ENCODE measurements at places on chromosomes 7 and 10.
A peak's percentile ranks its signal among the peaks of the same experiment; 100 is the strongest.

DNA sequence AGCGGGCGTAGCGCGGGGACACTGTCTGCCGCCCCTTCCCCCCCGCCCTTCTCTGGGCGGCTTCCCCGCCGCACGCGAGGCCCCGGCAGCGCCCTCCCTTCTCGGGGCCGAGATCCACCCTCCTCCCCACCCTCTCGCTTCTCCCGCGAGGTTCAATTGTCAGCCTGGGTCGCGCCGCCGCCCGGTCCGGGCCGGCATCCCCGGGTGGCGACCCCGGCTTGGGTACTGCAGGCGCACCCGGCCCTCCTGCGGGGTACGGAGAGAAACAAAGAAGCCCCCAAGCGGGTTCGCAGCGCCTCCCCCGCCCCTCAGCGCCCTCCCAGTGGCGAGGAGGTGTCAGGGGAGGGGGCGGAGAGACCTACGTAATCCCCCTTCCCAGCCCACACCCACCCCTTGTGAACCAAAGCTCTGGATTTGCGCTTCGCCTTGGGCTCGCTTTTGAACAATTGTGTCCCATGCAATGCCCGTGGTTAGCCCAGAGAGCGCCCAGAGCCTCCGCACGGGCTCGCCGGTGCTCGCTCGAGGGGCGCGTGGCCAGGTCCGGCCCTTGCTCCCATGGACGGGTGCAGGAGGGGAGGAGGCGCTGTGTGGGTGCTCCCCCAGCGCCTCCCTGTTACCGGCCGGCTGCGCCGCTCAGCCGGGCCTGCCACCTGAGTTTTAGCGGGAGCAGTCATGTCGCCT is 634 bp downstream of the HECW1 start:
- no peak for DNase-seq

GRCh38 chr7:116698930-116699721 is 27.1 kb downstream of the MET start:
- DNase-seq, result no peak

- DNase-seq, result peak; percentile 68
These were observed at the start of gene CH25H for GRCh38 chr10:89207181-89207800. TSS of gene CH25H (minus strand) at chr10:89207317. CDS start at chr10:89207292, 25 bp downstream.

- no peak for DNase-seq
These were observed 185.0 kb downstream of the HDAC9 start for GRCh38 chr7:18680576-18680975.

DNA sequence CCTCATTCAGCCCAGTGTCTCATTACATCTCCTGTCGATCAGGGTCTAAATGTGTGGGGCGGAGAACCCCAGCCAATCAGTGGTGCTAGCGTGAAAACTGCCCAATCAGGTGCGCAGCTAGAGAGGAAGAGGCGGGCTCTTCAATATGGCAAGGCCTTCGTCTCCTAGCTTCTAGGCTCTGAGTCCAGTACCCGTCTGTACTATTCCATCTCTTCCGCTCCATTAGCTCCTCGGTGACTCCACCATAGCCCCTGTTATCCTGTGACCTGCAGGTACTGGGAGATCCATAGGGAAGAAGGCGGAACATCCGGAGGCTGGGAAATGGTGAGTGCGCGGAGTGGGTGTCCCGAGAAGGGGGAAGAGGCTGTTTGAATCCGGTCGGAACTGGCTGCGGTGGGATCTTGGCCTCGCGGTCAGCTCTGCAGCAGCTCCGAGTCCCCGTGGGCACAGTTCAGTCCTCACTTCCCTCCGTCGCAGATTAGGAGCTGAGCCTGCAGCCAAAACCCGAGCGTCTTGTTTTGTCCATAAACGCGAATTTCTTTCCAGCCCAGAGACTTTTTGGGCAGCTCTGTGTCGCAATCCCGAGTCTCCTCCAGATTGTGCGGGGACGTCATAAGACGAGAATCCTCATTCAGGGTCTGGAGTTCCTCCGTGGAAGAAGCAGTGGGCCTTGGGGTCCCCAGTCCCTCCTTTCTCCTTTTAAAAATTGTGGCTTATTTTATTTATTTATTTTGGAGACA is at the start of gene ZNF727:
TSS of gene ZNF727 (plus strand) at position 134 of the 740 bp plus-strand sequence. CDS start at position 322, 188 bp downstream.
- peak; percentile 4 for DNase-seq

DNA sequence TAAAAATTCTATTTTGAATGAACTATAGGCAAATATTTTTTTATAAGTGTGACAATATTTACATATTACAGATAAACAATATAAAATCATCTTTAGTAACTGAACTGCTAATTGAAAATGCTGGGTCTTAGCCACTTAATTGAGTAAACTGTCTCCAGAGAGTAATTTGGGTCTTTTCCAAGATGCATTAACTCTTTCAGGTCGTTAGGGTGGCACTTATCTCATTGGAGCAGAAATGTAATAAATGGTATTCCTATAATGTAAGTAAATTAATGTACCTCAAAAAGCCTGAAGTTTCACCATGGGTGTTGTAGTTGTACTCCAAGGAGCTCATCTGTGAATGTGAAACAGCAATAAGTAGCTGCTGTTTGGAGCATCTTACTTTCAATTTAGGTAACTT is 208.5 kb downstream of the EXOC4 start:
- no peak for DNase-seq

DNA sequence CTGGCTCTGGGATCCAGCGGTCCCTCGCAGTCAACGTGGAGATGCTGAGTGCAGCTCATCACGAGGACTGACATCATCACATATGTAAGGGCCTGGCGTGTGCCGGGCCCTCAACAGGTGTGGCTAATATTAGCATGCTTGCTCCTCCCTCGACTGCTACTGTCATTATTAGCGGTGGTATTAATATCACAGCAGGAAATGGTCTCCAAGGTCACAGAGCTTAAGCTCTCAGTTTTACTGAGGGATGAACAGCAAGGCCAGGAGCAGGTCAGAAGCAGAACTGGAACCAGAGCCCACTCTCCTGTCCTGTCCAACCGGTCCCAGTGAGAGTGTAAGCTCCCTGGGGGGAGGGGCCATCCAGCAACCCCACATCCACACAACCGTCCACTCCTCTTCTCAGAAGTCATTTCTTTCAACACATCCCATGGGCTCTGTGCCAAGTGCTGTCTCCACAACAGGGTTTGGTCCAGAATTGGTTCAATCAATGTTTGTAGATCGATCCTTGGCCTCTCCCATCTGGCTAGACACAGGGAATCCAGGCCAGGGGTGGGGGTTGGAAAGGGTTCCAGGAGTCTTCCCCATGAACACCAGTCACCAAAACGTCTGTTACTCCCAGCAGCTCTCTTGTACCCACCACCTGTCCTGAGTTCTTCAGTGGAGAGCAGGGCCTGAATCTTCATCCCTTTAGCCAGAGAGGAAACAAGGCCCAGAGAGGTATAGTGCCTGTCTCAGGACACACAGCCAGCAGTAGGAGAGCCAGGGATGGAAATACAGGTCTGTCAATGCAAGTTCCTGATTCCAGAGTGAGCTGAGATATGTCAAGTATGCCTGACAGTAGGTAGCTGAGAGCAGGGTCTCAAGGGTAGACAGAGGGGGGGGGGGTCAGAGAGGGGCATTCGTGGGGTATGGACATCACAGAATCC is 45.3 kb upstream of the ZMIZ1 start:
- DNase-seq, result no peak

GRCh38 chr10:31172925-31173324 is 141.3 kb upstream of the ZNF438 start:
- DNase-seq, result no peak

GRCh38 chr7:40551685-40552576 is 417.1 kb downstream of the SUGCT start:
- peak; percentile 79 for DNase-seq

DNA sequence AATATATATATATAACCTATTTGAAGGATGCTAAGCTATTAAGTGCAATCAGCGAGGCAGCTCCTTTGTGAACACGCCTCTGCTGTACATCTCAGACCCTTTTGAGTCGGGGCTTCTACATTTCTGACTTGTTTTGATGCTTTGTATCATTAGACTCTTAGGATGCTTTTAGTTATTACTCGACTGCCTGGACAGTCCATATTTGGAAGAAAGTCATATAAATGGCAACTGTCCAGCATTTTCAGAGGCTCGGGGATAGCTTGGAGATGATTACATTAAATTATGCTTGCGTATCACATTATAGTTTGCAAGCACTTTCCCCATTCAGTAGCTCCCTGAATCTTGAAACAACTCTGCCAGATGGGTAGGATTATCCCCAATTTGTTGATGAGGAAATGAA is 257.9 kb downstream of the PTEN start:
- no peak for DNase-seq

GRCh38 chr7:100545360-100546128 is 6.5 kb downstream of the AGFG2 start:
- DNase-seq, result no peak

DNA sequence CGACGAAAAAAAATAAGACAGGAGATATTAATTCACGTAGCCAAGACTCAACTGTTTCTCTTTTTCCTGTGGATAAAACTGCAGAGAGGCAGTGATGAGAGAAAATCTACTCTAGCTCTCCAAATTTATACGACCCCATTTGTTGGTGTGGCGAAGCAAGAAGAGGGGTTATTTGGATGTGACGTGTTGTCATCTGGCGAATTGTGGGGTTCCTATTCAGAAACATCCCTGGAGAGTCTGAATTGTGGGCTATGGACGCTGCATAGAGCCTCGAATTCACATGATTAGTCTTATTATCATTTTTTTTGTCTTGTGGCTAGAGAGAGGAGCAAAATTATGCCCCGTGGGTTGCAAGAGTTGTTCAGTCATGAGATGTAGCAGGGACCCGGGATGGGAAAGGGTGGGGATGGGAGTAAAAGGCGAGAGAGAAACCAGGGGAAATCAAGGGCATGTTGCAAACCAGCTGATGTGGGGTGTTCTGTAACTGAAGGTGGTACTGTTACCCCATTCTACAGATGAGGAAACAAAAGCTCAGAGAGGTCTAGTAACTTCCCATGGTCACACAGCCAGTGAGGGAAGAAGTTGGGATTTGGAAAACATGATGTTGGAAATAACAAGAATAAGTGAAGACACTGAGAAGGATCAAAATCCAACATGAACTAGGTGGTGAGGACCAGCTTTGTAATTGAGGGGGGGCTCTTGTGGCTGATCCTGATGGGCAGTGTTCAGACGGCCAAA is 69.2 kb upstream of the SFMBT2 start:
- DNase-seq, result no peak

GRCh38 chr10:124106241-124106879 is 13.0 kb upstream of the CHST15 start:
- DNase-seq, result no peak

GRCh38 chr7:4742852-4743251 is 32.6 kb upstream of the AP5Z1 start:
- no peak for DNase-seq

DNA sequence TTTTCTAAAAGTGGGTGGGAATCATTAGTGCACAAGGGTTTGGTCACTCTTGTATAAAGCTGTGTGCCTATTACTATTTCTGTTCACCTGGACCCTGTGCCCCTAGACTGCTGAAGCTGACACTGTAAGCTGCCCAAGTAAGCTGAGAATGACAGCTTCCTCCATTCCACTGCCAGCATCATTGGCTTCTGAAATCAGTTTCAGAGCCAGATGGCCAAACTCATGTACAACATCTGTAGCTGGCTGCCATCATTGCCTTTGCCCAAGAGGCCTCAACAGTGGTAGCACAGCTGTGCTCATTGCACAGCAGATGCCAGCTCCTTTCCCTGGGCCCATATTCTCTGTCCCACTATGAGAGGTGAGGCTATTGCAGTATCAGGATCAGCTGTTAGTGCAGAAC is 165.7 kb downstream of the CPEB3 start:
- no peak for DNase-seq

GRCh38 chr10:51319173-51319435 is 244.8 kb downstream of the PRKG1 start:
- no peak for DNase-seq

- peak; percentile 30 for DNase-seq
These were observed 175.7 kb upstream of the INHBA start for GRCh38 chr7:41878309-41879295.

- peak; percentile 74 for DNase-seq
These were observed 4.3 kb upstream of the IL6 start for GRCh38 chr7:22722536-22723180.

DNA sequence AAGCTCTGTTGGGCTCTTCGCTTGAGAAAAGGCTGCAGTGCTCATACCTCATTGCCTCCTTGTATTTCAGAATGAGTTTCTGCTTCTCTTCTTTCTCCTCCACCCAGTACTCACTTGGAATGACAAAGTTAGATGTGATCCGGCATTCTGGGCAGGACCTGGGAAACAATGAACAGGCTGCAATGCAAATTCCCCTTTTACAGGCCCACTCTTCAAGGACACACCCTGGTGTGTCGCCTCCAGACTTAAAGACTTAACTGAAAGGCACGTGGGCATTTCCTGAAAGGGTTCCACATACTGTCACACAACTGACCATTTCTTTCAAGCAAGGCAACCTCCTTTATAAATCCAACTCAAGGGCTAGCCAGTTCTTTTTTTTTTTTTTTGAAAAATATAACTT is 23.6 kb downstream of the MKRN1 start:
- no peak for DNase-seq

DNA sequence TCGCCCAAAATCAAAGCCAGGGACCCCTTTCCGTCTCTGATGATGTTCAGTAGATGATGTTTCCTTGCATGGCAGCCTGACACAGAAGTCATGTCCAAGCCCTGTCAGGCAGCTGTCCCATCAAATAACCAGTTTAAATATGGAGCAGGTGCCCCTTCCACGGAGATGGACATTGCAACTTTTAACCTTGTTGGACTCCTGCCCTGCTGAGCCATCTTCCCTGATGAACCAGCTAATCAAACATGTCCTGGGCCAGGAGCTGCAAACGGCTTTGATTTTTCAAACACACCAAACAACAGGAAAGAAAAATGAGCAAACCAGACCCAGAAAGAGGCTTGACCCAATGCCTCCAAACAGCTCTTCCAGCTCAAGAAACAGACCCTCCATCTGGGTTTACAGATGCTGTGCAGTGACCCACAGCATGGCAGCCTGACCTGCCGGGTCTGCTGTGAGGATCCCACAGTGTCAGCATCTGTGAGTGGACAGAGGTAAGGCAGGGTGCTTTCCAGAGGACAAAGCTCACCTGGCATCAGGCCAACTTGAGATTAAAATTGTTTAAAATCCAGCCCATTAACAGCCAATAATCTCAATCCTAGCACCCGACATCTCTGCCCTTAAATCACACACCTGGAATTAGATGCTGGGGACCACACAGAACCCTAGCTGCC is 372.6 kb downstream of the GRID1 start:
- DNase-seq, result no peak

DNA sequence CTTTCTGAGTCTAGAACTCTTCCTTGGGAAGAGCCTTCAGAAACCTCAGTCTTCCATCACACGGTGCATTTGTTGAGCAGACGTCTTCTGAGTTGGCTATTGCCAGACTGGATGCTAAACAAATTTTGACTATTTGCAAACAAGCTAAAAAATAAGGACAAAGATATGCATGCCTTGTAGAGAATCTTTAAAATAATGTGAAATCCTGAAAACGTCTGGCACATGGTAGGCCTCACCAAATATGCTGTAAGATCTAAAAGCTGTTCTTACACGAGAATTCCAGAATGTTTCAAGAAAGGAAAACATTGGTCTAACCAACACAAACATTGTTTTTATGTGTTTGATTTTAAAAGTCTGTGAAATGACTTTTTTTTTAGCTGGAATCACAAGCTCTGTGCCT is 11.3 kb downstream of the ZNF467 start:
- no peak for DNase-seq

GRCh38 chr7:112529521-112529920 is 48.7 kb downstream of the LSMEM1 start:
- peak; percentile 27 for DNase-seq
